ENCODE measurements at places on chromosomes 4 and X. TPM values are rescaled to one million over a fixed set of nuclear protein-coding genes. Genes with fewer than 3 reads are reported as not detected.

Gene GPRIN3
- total RNA-seq: not detected

Gene SETD7
- 13.5 TPM for total RNA-seq

Gene CYTL1
- total RNA-seq: 0.76 TPM

Gene ACE2
- total RNA-seq: not detected

Gene AMTN
- not detected for total RNA-seq

Gene XAGE2
- 2.7 TPM for total RNA-seq

Gene UNC5C
- total RNA-seq: 0.03 TPM

Gene MAGEB2
- not detected for total RNA-seq

Gene PRKG2
- 0.03 TPM for total RNA-seq

Gene HHIP
- total RNA-seq: 8.8 TPM

Gene TRAM1L1
- 5.3 TPM for total RNA-seq

Gene UGT2B17
- not detected for total RNA-seq

Gene MAP7D3
- 27.5 TPM for total RNA-seq

Gene UCP1
- not detected for total RNA-seq
